ENCODE measurements at places on chromosomes 3 and 15. TPM values are rescaled to one million over a fixed set of nuclear protein-coding genes. Genes with fewer than 3 reads are reported as not detected.

Gene CNOT10
- total RNA-seq = 23.0 TPM

Gene ABI3BP
- 3.1 TPM for total RNA-seq

Gene PRICKLE2
- total RNA-seq = 7.7 TPM

Gene EIF1B
- 18.2 TPM for total RNA-seq

Gene THRB
- 12.4 TPM for total RNA-seq

Gene TICRR
- not detected for total RNA-seq

Gene ARHGAP11A
- total RNA-seq = 1.0 TPM

- DNase-seq = no peak
Observed at GRCh38 chr15:89822026-89822425, 7.4 kb upstream of the ANPEP start.

- peak; percentile 3 for DNase-seq
Observed at GRCh38 chr15:75230016-75230343, 28.2 kb upstream of the GOLGA6C start.

GRCh38 chr3:5888851-5889250 lies 701.3 kb downstream of the EDEM1 start:
- DNase-seq = no peak

- DNase-seq = no peak
Observed at GRCh38 chr3:100606894-100607512, 2.4 kb upstream of the ADGRG7 start.

- DNase-seq = no peak
Observed at GRCh38 chr3:163058031-163058854, 1561.6 kb downstream of the OTOL1 start.

DNA sequence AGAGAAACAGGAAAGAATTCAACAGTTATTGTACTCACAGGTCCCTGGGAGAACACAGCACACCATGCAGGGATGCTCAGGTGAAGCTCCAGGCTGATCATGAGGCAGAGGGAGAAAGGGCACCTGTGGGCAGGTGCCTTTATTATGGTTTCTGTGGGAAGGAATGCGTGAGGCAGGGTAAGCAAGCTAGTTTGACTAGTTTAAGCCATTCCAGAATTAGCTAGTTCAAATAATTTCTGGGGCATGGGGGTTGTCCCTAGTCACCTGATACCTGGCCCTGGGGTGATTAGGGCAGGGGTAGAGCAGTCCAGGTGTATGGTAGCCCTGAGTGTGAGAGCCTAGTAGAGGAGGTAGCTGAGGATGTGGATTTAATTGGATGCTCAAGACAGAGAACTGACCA lies 47.9 kb upstream of the DCLK3 start:
- no peak for DNase-seq

GRCh38 chr3:79246875-79247724 lies 520.7 kb downstream of the ROBO1 start:
- DNase-seq = no peak

- no peak for DNase-seq
Observed at GRCh38 chr15:39641191-39641889, 60.5 kb downstream of the THBS1 start.

- peak; percentile 33 for DNase-seq
Observed at GRCh38 chr3:142568393-142569017, 10.0 kb downstream of the ATR start.
